HS-27A (cell line): ENCODE measurements at places on chromosomes 2 and 18.

- no peak for DNase-seq
These were observed 1.0 kb downstream of the PLEKHB2 start for GRCh38 chr2:131105950-131106801.

DNA sequence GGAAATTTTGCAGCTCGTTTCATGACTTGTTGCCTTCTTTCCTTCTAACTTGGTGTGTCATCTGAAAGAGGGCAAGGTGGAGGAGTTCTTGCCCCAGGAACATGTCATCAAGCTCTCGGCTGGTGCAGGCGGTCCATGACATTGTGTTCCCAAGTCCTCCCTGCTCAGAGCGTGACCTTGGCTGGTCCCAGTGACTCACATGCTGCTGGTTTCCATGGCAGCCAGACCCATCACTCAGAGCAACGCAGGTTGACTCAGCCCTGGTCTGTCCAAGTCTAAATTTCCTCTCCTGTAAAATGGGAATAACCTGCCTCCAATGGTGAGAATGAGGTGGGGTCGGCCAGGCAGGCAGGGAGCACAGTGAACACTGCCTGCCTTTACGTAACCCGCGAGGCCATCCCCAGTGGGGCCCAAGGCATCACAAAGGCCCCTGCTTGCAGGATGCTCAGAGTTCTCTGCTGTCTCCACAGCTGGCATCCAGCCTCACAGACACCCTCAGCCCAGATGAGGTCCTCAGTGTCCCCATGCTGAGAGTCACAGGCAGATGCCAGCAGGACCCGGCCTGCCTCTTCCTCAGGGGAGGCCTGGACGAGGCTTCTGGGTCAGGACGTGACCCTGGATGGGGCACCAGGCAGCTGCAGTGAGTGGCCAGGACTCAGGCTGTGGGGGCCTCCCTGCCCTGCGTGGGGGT lies 143.7 kb downstream of the TPO start:
- no peak for DNase-seq

DNA sequence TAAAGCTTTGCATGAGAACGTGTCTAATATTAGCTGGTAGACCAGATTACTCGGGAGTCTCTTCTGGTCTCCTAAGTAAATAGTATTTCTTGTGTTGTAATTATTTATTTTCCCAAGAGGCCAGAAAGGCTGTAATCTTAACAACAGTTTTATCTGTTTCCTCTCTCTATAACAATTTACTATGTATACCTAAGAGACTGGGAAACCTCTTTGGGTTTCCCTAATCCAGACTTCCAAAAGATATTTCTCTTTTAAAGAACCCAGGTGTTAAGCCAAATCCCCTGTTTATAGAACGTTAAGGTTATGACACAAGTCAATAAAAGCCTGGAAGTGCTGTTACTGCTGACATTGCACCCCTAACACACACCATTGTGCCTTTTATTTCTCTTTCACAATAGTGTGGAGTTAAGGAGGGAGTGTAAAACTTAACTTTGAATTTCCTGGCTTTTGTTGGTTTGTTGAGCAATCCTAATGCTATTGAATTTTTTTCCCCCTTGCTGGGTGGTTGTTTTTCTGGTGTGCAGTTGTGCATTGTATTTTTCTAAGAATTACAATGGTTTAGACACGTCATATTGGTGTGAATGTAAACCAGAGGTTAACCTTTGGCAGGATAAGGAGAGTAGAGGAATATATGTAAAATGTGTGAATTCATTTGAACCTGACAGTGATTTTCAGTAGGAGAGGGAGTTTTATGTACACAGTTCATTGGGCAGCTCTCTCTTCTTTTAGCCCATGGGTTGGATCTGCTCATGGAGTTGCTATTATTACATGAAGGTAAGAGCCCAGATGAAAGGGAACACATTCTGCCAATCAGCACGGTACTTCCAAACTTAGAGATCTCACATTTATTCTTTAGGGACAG lies 192.8 kb downstream of the MTX2 start:
- DNase-seq, result no peak

GRCh38 chr2:15122915-15123314 lies 438.2 kb downstream of the NBAS start:
- DNase-seq, result no peak
